H9 (cell line): ENCODE measurements at places on chromosomes 3 and 15. TPM values are rescaled to one million over a fixed set of nuclear protein-coding genes. Genes with fewer than 3 reads are reported as not detected.

Gene SMCO1
- not detected in 2 replicates for total RNA-seq

DNA sequence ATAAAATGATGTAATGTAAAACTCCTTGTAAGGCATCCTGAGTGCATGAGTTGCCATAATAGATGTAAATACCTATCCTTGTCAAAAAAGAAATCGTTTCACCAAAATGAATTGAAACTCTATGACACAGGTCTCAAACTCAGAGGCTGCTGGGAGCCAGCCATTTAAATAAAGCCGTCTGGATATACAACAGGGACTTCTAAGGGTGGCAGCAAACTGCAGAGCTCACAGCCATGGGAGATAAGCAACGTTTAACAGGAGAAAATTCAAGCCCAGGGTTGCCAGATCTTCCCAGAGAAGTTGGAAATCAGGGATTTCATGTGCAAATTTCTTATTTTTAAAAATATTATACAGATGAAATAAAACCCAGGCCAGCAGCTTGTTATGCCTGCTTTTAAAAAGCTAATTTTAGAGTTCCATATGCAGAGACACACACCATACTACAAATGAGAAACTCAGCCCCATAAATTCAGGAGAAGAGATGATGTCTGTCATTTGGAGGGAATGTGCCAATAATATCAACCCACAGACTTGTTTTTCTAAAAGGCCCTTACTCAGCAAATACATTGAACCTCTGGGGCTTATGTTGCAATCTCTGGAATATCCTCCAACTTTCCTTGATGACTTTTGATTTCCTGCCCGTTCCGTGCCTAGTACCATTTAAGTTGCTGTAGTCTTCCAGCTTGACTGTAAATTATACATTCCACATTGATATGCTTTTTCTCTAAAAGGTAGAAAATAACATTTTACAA lies 75.6 kb downstream of the AQP9 start:
- H3K27ac ChIP-seq: no peak overlapping the region
- no peaks in the 10 kb centered on the region for H3K4me1 ChIP-seq
- no peak overlapping the region for H3K4me3 ChIP-seq
- H3K27me3 ChIP-seq: no peaks in the 10 kb centered on the region
- DNase-seq: no peak
- H3K36me3 ChIP-seq: no peaks in the 10 kb centered on the region

DNA sequence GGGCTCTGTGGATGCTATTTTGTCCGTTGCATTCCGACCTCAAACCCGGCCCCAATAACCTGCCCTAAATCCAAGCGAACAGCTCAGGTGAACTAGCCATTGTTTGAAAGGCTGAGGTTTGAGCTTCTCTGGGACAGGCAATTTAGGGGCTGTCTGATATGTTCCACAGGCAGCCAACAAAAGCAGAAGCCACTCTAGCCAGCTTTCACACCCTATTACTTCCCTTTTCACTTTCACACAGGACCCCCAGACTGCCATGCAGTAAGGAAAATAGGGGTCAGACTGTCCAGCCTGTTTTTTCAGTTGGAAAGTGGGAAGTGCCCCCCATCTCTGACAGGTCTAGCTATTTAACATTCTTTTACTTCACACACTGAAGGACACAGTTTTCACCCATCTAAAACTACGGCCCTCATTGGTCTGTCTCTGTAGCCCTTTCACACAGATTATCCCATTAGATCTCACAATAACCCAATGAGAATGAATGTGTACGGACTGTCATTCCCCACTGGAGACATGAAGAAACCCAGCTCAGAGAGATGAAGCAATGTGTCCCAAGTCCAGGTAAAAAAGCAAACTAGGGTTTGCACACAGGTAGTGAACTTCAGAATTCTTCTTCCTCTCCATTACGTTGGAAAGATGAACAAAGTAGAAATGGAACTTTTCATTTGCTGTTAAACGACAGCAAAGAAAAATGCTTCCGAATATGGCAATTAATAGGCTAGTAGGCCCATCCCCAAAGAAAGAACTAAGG lies 1.9 kb downstream of the CCDC12 start:
- H3K4me1 ChIP-seq: no peaks in the 10 kb centered on the region
- H3K27ac ChIP-seq: no peak overlapping the region
- no peak for DNase-seq
- H3K27me3 ChIP-seq: no peaks in the 10 kb centered on the region

DNA sequence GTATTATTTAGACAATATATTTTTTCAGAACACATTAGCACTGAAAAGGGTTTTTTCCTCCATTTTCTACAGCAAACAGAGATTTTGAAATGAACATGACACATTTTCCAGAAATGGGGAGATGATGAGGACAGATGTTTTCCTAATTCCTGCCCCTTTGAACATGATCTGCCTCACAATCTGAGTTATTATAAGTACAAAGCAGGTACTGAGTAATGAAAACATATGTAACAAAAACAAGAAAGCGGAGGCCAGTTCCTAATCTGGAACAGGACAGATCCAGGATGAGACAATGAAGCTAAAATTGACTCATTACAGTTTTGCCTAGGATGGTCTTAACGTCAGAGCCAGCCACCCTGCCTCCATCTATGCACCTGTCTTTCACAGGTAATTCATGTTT lies 642.8 kb upstream of the NR2F2 start:
- no peaks in the 10 kb centered on the region for H3K36me3 ChIP-seq
- no peak for DNase-seq
- H3K4me3 ChIP-seq: no peak overlapping the region
- H3K4me1 ChIP-seq: no peaks in the 10 kb centered on the region
- H3K27me3 ChIP-seq: no peaks in the 10 kb centered on the region
- no peak overlapping the region for H3K27ac ChIP-seq

DNA sequence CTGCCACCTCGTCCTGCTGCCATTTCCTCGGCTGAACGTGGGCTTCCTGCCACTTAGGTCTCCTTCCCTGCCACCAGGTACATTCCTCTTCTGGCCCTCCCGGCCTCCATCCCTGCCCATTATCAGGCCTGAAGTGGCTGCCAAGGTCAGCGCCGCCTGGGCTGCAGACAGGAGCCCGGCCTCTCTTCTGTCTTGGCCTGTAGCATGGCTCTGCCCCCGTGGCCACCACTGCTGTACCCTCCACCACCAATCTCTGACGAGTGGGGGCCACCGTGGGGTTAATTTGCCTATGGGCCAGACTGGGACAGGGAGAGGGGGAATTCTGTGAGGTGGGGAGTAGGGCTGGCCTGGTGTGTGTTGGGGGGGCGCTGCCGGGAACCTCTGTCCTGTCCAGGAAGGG lies 2.0 kb upstream of the BAHD1 start:
- no peaks in the 10 kb centered on the region; the same call in none of the 3 replicates for H3K36me3 ChIP-seq
- H3K4me3 ChIP-seq: peak overlapping the region; percentile 96
- H3K4me1 ChIP-seq: peaks cover 13% of the 10 kb centered on the region
- H3K27me3 ChIP-seq: peaks cover 11% of the 10 kb centered on the region; the same call in 1 of the 2 replicates
- no peak overlapping the region for H3K27ac ChIP-seq
- no peak for DNase-seq

GRCh38 chr3:156648086-156648485 lies 26.3 kb upstream of the TIPARP start:
- no peaks in the 10 kb centered on the region for H3K27me3 ChIP-seq
- DNase-seq: no peak
- no peak overlapping the region for H3K4me3 ChIP-seq
- no peaks in the 10 kb centered on the region for H3K36me3 ChIP-seq

GRCh38 chr3:86788371-86788770 lies 202.6 kb downstream of the VGLL3 start:
- no peaks in the 10 kb centered on the region for H3K4me1 ChIP-seq
- no peak for DNase-seq
- H3K27me3 ChIP-seq: no peaks in the 10 kb centered on the region
- no peaks in the 10 kb centered on the region for H3K36me3 ChIP-seq

DNA sequence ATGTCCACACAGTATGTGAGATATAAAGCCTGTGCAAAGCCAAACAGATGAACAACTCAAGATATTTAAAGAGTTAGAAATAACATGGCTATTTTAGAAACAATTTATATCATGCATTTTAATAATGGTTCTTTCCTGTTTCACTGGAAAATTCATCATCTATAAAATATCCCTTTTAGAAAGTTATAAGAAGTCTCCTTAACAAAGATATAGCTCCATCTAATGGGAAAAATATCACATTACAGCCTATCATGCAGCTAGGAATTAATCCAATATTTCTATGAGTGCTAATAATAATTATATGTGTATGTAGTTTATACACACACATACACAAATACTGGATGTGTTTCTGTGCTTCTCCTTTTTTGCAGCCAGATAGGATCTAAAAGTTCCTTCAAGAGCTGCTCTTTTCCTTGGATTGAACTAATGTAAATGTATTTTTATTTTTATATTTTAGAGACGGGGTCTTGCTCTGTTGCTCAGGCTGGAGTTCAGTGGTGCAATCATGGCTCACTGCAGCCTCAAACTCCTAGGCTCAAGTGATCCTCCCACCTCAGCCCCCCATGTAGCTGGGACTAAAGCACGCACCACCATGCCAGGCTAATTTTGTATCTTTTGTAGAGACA lies 21.6 kb downstream of the RPL22L1 start:
- H3K4me1 ChIP-seq: no peaks in the 10 kb centered on the region
- no peaks in the 10 kb centered on the region for H3K27me3 ChIP-seq
- no peak overlapping the region for H3K4me3 ChIP-seq
- H3K36me3 ChIP-seq: 0 out of 2 replicates have a peak, but pooled peaks cover 4% of the 10 kb centered on the region
- DNase-seq: no peak
